Stimulated activated CD4-positive, alpha-beta T cell treated with anti-CD3 and anti-CD28 coated beads, Interleukin-1b, Interleukin-23, amount 100 ng/mL, for 24 hours (primary cell): ENCODE measurements at places on chromosomes 7 and 10.

GRCh38 chr10:114682532-114682931, 24.5 kb upstream of the ABLIM1 start:
- no peak for DNase-seq

- no peak for DNase-seq
Observed at GRCh38 chr10:120005207-120006201, 113.0 kb downstream of the SEC23IP start.

- DNase-seq = no peak
Observed at GRCh38 chr7:412313-412710, 107.3 kb downstream of the PDGFA start.

GRCh38 chr7:108805808-108806397, 236.2 kb downstream of the DNAJB9 start:
- DNase-seq = no peak

DNA sequence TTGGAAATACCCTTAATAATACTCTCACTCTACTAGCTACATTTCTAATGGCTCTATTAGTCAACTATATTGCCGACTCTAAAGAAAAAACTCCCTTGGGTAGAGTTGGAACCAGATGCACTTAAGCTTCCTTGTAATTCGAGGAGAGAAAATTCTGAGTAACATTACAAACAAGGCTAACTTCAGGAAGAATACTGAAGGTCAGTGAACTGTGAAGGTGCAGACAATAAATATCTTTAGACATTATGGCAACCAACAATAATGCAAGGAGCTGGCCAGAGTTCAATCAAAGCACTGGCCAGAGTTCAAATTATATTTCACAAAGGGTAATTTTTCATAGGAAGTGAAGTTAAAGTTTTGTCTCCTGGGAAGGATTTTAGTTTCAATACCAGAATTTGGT, 40.7 kb upstream of the MRLN start:
- no peak for DNase-seq

- DNase-seq = no peak
Observed at GRCh38 chr7:70353330-70353945, 755.2 kb downstream of the AUTS2 start.

- no peak for DNase-seq
Observed at GRCh38 chr10:6704896-6705295, 124.8 kb upstream of the PRKCQ start.

DNA sequence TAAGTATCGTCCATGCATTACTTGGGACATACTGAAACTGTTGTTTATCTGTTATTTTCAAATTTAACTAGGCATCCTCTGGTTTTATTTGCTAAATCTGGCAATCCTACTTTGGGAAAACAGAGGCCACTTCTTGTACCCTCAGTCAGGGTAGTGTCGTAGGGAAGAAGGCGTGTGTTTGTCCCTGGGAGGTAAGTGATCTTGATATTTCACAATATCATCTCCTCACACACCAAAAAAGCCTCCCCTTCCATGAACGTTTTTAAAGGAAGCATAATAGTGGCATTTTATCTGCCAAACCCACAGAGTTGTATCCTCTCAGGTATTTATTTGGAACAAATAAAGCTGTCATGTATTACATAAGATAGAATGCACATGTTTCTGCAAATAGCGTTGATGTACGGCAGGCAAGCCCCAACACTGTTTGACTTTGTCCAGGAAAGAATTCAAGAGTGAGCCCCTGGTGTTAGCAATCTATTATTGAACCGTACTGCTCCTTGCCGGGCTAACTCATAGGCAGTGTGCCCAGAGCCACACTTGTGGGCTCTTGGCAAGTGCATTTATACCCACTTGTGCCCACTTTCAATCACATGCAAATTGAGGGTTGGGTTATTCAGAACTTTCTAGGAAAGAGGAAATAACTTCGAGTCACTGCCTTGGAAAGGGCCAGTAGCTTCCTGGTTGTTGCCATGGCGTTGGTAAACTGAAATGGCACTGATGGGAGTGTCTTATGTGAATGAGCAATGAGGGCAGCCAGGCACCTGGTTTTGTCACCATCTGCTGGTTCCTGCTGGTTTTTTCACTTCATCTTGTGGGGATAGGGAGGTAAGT, 266.0 kb downstream of the USP6NL start:
- no peak for DNase-seq
